ENCODE measurements at places on chromosomes 2 and 18.

DNA sequence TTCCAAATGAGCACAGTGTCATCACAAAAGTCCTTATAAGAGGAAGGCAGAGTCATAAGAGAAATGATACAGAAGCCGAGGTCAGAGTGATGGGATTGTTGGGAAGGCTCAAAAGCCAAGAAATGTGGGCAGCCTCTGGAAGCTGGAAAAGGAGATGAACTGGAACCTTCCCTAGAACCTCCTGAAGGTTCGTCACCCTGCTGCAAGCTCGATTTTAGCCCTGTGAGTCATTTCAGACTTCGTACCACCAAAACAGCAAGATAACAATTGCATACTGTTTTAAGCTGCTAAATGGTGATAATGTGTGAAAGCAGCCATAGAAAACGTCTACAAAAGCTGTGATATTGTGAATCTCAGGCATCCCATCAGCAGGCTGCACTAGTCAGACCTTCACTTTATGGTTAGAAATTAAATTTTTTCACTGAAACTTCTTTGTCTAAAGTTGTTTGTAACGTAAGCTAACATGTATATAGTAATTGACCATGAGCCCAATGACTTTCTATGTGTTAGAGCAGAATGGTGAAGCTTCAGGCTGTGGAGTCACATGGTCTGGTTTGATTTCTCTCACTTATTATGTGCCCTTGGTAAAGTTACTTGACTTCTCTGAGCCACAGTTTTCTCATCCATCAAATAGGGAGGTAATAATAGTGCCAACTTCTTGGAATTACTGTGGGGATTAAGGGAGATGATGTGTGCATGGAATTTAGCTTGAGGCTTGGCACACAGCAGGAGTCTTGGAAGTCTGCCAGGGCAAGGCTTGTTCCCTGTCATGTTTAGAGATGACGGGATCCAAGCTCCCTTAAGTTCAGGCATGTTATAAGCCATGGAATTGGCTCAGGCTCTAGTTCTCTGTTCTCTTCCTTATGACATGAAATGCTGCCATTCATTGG, 132.0 kb upstream of the CCDC195 start:
- no peak for DNase-seq

GRCh38 chr18:4704781-4705180, 249.7 kb upstream of the DLGAP1 start:
- no peak for DNase-seq

DNA sequence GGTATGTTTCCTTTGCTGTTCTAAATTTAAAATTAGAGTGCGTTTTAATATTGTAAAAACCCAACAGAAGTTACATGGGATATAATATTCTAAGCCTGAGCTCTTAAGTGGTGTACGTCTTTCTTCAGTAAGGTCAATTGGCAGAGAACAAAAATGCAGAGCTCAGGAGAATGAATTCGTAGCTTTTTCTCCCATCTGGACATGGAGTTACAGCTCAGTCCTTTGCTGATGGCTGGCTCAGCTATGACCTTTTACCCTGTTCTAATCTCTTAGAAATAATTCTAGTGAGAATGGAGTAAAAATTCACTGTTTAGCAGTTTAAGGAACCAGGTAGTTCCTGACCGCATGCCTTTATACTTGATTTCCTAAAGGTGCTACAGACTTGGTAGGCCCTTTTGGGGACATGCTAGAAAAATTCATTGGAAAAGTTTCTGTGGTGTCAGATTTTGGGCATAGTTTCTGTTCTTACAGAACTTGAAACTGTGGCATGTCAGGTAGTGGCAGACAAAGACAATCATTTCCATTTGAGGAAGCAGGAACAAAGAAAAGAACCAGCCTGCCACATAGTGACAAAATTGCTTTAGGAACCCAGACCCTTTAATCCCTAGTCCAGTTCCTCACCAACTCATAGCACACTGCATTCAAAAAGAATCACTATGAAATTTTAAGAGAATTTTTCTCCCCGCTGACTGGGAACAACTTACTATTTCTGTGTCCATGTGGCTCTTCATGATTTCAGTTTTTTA, 566.8 kb upstream of the ZNF804A start:
- DNase-seq: no peak

DNA sequence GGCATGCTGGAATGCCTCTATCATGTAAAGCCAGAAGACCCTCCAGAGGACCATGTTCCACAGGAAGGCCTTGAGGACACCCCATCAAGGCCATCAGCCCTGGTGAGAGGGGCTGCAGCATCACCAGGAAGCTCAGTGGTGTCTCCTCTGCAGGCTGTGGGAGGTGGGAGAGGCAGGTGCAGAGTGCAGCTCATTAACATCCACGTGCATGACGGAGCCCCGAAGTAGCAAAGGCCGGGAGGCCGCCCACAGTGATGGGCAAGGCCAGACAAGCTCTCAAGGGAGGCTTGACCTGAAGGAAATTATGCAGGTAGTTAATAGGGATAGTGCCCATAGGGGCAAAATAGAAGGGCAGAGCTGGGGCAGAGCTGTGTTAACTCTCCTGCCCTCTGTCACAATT, 30.3 kb upstream of the SMCHD1 start:
- DNase-seq: no peak

GRCh38 chr2:111030945-111031344, 89.8 kb upstream of the BCL2L11 start:
- no peak for DNase-seq

DNA sequence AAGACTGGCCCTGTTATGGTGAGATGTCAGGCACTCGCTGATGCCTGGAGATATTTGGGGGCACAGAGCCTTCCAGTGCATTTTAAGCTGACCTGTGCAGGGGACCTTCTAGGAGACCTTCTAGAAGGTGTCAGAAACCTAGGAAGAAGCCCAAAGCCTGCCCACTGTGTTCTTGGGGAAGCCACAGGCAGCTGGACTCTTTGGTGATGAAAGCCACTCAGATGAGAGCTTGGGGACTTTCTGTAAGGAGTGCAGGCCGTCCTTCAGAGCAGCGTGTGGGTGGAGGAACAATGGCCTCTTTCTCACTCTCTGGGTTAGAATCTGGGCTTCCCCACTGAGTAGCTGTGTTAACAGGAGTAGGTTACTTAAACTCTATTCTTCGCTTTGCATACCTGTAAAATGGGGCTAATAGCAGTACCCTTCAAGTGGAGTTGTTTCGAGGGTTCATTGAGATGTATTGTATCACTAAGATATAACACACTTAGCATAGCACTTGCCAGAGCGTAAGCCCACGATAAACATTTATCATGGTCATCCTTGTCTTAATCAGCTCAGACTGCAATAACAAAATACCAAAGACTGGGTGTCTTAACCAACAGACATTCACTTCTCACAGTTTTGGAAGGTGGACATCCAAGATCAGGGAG, 322.3 kb upstream of the EPAS1 start:
- no peak for DNase-seq
